Type B pancreatic cell (in vitro differentiated cells): ENCODE measurements at places on chromosomes 11 and 22. TPM values are rescaled to one million over a fixed set of nuclear protein-coding genes. Genes with fewer than 3 reads are reported as not detected.

DNA sequence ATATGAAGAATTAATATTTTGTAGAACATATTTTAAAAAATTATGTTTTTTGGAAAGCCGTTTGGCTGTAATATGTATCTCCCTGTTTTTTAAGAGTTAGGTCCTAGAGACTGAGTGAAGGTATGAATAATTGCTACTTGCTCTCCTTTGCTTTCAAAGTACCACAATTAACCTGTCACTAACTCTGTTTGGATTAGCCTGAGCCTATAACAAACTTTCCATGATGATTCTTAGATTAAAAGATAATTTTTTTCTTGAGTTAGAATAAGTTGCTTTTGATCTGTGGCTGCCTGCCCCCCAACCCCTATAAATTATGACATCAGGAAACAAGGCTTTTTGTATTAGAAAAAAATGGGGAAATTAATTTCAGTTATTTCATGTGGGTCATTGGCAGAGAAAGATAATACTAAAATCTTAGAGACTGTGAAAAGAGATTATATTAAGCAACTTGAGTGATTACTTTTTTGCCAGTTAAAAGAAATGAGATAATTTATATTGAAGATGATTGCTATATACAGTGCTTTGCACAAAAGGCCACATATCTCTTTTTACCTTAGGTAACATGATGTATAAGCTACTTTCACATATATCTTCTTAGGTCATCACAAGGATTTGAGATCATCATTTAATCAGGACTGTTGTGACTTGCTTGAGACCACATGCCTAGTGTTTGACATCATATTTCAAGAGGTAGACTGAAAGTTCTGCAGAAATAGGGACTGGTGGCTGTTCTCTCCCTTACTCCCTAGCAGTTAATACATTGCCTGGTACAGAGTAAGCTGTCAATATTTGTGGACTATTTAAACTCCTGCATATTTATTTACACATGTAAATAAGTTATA is 9.6 kb downstream of the MTMR3 start:
- no peak for DNase-seq
- no peak overlapping the region for H3K27ac ChIP-seq
- H3K27me3 ChIP-seq, result no peaks in the 10 kb centered on the region
- H3K4me3 ChIP-seq, result no peak overlapping the region
- peaks cover 11% of the 10 kb centered on the region for H3K36me3 ChIP-seq

- peak overlapping the region; percentile 3 for H3K27ac ChIP-seq
- H3K27me3 ChIP-seq, result no peaks in the 10 kb centered on the region
- peaks cover 20% of the 10 kb centered on the region for H3K4me1 ChIP-seq
- H3K4me3 ChIP-seq, result no peak overlapping the region
- no peaks in the 10 kb centered on the region for H3K36me3 ChIP-seq
Measured at GRCh38 chr22:41480397-41480735, 11.4 kb downstream of the ACO2 start.

GRCh38 chr11:111834432-111835163 is 36.8 kb downstream of the ALG9 start:
- peaks cover 33% of the 10 kb centered on the region for H3K36me3 ChIP-seq
- H3K27ac ChIP-seq, result no peak overlapping the region
- H3K4me1 ChIP-seq, result peaks cover 10% of the 10 kb centered on the region

DNA sequence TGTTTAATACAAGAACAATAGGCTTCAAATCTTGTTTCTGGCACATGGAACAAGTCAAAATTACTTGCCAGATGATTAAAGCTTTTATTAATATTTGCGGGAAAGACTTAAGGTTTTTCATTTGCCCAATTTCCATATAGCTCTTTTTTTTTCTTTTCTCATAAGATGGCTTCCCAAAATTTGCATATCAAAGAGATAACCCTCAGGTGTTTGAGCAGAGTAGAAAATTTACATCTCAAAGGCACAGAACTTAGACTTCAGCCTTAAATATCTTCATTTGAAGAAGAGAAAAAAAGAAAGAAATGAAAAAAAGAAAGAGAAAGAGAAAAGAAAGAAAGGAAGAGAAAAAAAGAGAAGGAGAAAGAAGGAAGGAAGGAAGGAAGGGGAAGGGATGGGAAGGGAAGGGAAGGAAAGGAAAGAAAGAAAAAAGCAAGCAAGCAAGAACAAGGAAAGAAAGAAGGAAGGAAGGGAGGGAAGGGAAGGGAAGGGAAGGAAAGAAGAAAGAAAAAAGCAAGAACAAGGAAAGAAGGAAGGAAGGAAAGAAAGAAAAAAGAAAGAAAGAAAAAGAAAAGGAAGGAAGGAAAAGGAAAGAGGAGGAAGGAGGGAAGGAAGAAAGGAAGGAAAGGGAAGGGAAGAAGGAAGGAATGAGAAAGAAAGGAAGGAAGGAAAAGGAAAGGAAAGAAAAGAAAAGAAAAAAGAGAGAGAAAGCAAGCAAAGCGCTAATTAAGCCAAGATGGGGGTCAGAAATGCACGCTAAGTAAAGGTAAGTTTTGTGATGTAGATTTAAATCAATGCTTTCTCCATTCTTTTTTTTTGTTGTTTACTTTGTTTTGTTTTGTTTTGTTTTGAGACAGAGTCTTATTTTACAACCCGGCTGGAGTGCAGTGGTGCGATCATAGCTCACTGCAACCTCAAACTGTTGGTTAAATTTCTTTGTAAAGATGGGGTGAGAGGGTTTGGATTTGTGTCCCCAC is 20.2 kb upstream of the IFITM3 start:
- no peak for DNase-seq
- peaks cover 3% of the 10 kb centered on the region for H3K27me3 ChIP-seq
- H3K4me1 ChIP-seq, result peaks cover 16% of the 10 kb centered on the region
- no peaks in the 10 kb centered on the region for H3K36me3 ChIP-seq
- H3K4me3 ChIP-seq, result no peak overlapping the region

GRCh38 chr11:75241906-75242644 is 1.5 kb downstream of the TPBGL start:
- H3K27me3 ChIP-seq, result peaks cover 76% of the 10 kb centered on the region
- no peak for DNase-seq
- no peaks in the 10 kb centered on the region for H3K36me3 ChIP-seq
- H3K4me3 ChIP-seq, result peak overlapping the region; percentile 86
- H3K27ac ChIP-seq, result no peak overlapping the region

GRCh38 chr11:16982809-16983208 is 31.4 kb downstream of the PLEKHA7 start:
- H3K27ac ChIP-seq, result peak overlapping the region; percentile 90
- H3K36me3 ChIP-seq, result no peaks in the 10 kb centered on the region
- H3K4me3 ChIP-seq, result peak overlapping the region; percentile 59
- peaks cover 72% of the 10 kb centered on the region for H3K4me1 ChIP-seq

The APOA5 gene
- 0.95 TPM in 1 of 2 replicates, not detected in the other for total RNA-seq

The RHOD gene
- 21.2 and 95.6 TPM in 2 replicates for total RNA-seq

The TP53I11 gene
- total RNA-seq, result 38.2 and 72.4 TPM in 2 replicates

The ASCL3 gene
- not detected in 2 replicates for total RNA-seq

The OR51E2 gene
- total RNA-seq, result 0.58 TPM in 1 of 2 replicates, not detected in the other

The CARNS1 gene
- 0.31 and 1.5 TPM in 2 replicates for total RNA-seq

The APOL3 gene
- total RNA-seq, result 2.0 and 2.3 TPM in 2 replicates
